ENCODE measurements at places on chromosomes 1 and 21.

GRCh38 chr1:168362991-168363390 lies 82.3 kb downstream of the TBX19 start:
- DNase-seq = no peak

DNA sequence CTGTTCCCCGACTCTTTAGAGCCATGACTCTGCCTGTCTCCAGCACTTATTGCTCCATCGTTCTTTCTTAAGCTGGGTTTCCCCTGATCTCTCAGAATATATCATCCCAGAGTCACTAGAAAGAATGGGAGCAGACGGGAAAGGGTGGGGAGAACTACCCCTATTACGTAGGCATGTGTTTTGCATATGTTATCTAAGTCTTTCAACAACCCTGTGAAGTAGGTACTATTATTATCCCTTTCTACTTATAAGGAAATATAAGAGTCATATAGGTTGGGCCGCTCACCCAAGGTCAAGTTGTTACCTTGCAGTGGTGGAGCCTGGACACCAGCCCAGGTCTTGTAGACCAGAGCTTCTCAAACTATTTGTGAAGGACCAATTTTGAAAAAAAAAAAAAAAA lies 38.7 kb downstream of the ELF3 start:
- DNase-seq = no peak

- DNase-seq = peak; percentile 75
Observed at GRCh38 chr1:14522077-14522925, 76.2 kb upstream of the KAZN start.

DNA sequence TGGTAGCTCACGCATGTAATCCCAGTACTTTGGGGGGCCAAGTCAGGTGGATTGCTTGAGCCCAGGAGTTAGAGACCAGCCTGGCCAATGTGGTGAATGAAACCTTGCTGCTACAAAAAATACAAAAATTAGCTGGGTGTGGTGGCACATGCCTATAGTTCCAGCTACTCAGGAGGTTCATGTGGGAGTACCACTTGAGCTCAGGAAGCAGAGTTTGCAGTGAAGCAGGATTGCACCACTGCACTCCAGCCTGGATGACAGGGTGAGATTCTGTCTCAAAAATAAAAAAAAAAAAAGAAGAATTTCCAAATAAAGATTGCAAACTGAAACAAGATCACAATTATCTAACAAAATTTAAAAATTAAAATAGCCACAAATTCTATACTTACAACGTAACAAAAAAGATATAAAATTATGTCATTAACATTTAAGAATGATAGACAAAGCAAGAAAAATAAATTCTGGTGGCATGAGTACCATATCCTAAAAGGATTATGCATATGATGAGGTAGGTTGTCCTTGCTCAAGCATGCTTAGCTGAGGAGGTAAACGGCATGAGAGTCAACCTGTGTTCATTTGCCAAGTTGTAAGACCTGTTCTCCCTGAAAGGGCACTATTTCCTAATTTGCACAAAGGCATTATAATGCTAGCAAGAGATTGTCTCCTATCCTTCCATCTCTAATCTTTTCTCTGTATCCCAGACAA lies 20.2 kb downstream of the IPP start:
- no peak for DNase-seq

DNA sequence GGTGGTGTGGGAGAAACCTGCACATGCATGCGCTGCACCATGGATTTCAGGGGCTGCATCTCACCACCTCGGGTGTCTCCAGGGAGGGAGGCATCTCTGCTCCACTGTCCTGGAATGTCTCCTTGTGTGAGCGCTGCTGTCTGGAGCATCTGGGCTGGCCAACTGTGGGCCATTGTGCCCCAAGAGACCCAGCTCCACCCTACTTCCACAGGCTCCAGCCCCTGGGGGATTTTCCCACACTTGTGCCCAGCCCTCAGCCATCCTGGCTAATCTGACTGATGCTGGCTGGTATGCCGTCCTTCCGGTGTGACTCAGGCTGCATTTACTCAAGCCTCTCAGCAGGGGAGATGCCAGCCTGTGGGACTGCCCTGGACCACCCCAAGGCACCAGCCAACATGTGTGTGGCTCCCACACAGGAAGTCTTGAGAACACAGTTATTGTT lies 62.0 kb downstream of the TRIM11 start:
- DNase-seq = no peak

- DNase-seq = no peak
Observed at GRCh38 chr1:184409011-184409410, 22.2 kb downstream of the C1orf21 start.

- DNase-seq = no peak
Observed at GRCh38 chr1:211305044-211305443, 21.6 kb upstream of the TRAF5 start.

DNA sequence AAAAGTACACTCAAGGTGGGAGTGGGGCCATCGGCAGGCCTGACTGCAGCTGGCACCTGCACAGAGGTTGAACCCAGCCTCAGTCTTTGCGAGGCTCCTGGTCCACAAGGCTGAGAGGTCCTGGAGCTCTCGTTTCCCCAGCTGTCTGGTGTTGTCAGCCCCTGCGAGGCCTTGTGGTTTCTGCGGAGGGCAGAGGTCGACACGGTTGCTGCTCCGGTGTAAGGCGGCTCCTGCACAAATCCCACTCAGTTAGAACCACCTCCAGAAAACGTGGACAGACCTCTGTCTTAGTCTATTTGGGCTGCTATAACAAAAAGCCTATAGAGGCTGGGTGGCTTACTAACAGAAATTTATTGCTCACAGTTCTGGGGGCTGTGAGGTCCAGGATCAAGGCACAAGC lies 5.8 kb downstream of the KIAA1614 start:
- no peak for DNase-seq

DNA sequence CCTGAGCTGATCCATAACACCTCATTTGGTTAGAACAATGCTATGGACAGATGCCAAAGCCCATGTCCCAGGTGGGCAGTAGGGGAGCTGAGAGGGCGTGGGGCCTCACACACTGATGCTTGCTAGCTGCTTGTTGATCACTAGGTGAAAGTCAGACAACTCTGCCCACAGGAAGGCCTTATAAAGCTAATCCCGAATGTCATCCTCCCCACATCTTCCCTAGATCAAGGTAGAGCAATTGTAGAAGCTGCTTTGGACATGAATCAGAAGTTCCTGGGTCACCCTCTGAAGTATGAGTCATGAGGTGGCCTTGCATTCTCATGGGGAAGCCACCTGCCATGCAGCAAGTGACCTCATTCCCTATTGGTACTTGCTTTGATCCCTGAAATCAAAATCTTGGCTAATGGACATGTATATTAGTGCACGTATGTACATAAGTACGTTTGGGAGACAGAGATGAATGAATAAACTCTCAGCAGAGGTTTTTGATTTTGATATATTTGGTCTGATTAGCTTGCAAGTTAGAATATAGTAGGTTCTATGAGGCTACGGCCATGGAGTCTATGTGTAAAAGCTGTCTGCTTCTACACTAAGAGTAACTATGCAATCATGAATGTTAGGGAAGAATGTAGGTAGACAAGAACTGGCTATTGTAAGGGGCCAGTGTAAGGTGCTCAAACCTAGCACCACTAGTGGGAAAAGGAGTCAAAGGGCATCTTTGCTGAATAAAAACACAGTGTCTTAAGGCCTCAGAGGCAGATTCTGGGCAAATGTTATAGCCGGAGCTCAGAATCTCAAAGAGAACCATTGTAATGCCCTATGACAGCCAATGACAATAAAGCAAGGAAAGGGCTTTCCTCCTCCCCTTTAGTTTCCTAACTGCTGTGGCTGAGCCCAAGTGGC lies 52.6 kb downstream of the ABCA4 start:
- DNase-seq = no peak

GRCh38 chr1:92619466-92620189 lies 132.9 kb upstream of the GFI1 start:
- DNase-seq = no peak

DNA sequence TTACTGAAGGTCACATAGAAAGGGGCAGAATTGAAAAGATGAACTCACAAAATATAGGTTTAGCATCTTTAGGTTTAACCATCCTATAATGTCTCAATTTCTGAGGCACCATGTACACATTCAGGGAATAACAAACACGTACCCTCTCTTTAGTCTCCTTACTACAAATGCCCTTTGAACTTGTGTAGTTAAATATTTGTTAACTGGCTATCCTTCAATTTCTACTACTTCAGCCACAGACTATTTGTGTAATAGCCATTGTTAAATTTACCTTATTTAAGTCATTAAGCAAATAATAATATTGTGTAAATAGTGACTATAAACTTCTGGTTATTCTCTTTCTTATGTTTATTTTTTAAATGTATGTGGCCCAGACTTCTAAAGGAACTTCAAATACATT lies 600.5 kb downstream of the KCNT2 start:
- no peak for DNase-seq

DNA sequence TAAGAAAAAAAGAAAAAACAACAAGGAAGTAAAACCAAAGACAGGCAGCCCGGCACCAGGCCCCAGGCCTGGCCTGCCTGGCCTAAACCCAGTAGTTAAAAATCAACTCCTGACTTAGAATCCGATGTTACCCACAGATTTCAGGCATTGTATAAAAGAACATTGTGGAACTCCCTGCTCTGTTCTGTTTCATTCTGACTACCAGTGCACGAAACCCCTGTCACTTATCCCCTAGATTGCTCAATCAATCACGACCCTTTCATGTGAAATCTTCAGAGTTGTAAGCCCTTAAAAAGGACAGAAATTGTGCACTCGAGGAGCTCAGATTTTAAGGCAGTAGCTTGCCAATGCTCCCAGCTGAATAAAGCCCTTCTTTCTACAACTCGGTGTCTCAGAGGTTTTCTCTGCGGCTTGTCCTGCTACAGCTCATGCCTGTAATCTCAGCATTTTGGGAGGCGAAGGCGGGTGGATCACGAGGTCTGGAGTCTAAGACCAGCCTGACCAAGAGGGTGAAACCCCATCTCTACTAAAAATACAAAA lies 15.6 kb upstream of the MYOCOS start:
- no peak for DNase-seq

All from fibroblast of skin of left biceps (primary cell).